ENCODE measurements at places on chromosomes 2 and 18.

DNA sequence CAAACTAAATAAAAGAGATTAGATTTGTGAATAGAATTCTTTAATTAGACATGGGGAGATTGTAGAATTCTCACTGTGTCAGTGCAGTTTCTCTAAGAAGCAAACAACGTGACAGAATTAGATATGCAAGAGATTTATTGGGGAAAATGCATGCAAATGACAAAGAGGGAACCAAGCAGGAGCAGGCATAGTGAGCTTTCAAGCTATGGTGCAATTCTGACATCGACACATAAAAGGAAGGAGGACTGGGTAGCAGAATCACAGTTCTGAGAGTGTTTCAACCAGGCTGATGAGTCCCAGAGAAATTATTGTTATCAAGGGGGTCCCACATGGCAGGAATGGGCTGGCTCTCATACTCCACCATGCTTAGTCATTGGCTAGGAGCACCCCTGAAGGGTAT, 338.4 kb downstream of the FIGN start:
- DNase-seq = no peak

GRCh38 chr2:104523921-104524320, 330.0 kb upstream of the POU3F3 start:
- DNase-seq = no peak

GRCh38 chr18:61972389-61973264, 79.8 kb upstream of the RNF152 start:
- DNase-seq = no peak

DNA sequence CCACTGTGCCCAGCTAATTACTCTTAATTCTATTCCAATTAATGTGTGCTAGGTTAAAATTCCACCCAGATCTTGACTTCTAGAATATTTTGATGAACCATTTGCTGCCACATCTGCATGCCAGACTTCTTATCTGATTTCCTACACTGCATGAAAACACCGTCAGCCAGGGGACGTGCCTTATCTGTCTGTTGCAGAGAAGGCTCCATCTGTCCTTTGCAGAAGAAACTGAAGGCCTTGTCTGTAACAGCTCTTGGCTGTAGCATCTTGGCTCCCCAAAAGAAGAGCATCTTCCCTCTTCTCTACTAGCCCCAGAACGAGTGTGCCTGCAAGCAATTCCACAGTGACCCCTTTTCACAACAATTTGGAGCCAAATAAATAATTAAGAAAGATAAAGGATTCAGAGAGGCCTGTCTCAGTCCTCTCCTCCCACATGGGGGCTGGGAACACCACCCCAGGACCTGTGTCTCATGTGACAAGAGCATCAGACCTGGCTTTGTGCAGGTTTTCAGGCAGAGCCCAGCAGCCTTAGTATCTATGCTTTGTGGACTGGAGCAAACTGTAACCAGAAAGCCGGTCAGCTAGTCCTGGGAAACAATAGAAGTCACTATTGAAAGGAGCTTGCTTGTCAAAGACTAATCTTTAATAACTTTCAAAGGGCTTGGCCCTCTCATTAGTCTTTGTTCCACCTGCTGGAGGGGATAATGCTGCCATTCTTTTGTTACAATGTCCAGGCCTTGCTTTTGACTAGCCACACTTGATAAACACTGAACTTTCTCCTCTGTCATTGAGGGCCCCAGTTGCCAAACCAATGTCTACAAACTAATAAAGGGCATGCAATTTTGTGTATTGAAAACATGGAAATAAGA, 84.0 kb upstream of the NEUROD1 start:
- no peak for DNase-seq

DNA sequence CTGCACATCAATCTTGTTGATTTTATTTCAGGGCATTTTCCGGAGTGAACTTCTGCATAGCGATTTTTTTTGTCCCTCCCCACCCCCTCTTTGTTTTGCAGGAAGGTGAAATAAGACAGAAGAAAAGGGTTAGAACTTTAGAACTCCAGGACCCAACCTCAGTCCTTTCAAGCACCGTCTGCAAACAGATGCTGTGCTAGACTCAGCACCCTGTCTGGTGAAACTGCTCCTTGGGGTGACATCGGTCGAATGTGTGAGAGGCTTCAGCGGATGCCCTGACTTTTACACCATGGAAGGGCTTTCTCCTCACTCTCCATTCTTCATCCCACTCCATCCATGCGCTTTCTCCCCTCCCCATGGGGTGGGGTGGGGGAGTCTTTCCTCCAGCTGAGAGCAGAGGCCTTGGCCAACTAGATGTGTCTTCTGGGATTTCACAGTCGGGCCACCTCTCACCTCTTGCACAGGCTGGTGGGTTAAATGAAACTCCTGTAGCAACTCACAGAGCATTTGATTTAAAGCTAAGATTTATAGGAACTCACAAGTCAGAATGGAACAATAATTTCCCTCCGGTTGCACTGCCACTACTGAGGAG, 43.3 kb upstream of the EDAR start:
- no peak for DNase-seq

GRCh38 chr2:74514368-74515270, at the start of gene TLX2:
TSS of gene TLX2 (plus strand) at chr2:74514450. CDS start at chr2:74514807, 357 bp downstream.
- no peak for DNase-seq

- DNase-seq = peak; percentile 43
Measured at GRCh38 chr2:65040400-65041261, 15.6 kb upstream of the CEP68 start.

DNA sequence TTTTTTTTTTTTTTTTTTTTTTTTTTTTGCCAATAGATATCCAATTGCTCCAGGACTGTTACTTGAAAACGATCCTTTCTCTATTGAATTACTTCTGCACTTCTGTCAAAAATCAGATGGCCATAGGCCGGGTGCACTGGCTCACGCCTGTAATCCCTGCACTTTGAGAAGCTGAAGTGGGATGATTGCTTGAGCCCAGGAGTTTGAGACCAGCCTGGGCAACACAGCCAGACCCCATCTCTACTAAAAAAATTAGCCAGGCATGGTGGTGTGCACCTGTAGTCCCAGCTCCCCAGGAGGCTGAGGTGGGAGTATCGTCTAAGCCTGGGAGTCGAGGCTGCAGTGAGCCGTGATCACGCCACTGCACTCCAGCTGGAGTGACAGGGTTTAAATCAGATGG, 4.3 kb upstream of the CHCHD5 start:
- DNase-seq = no peak

DNA sequence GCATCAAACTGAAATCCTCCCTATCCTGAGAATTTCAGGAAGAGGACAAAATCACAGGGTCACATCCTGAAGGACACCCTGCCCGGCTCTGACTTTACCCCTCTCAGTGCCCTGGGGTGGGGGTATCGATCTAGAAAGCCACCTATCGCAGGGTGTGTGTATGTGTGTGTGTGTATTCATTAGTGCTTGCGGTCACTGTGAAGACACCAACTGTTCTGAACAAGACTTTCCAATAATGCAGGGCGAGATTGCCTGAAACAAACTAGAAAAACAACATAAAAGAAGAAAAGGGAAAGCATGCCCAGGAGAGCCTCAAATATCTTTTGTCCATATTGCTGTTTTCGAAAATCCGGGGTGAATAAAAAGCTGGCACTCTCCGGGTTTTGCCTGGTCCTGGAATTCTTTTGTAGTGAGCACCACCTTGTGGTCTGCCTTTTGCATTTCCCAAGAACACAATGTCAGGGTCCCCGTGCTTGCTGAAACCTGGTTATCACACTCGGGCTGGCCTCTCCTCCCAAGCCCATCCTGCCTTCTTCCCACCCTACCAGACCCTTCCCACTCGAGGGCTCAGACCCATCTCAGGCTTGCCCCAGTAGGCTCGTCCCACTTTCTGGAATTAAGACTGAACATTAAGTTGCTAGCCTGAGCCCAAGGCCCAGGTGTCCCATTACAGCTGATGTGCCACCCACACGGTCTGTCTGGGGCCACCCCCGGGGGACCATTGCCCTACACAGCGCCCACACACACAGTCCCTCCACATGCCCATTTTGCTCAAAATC, 25.0 kb upstream of the COPS8 start:
- DNase-seq = no peak

- no peak for DNase-seq
Measured at GRCh38 chr2:168118733-168119514, 128.5 kb downstream of the STK39 start.

DNA sequence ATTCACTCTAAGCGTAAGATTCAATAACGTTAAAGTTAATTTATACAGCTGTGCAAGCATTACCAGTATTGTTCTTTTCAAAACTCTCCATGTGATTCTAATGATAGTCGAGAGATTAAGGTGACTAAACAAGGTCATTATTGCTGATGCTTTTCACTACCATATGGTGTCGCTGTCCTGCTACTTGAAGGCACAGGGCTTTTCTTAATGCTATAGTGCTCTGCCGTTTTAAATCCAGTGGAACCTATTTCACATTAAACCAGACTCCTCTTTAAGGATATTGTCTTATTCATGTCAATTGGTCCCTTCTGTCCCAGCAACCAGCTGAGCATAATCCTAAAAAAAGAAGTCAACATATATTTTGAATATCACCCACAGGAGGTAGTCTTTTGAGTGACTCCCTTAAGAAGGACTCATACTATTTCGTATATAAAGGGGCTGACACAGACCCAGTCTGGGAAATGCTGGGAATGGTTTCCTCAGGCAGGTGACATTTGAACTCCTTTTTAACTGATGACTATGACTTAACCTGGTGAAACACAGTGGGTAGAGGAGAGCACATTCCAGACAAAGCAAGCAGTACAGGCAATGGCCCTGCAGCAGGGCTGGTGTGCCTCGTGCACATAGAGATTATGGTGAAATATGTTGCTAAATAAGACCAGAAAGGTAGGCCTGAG, 53.9 kb upstream of the CYTIP start:
- no peak for DNase-seq

DNA sequence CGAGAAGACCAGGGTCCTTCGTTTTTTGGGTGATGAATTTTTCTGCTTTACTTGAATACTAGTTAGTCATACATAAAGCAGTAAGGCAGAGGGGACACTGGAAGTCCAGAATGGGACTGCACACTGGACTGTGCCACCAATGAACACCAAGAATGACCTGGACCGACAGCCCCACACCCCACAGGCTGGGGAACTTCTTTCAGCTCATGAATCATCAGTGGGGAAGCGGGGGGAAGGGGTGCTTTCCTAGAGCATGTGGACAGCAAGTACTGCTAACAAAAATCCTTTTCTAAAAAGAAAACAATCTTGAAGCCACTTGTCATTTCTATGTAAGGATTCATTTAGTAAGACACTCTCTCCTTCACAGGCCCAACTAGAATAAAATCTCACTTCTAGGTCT, 86.0 kb downstream of the DTNB start:
- DNase-seq = no peak

DNA sequence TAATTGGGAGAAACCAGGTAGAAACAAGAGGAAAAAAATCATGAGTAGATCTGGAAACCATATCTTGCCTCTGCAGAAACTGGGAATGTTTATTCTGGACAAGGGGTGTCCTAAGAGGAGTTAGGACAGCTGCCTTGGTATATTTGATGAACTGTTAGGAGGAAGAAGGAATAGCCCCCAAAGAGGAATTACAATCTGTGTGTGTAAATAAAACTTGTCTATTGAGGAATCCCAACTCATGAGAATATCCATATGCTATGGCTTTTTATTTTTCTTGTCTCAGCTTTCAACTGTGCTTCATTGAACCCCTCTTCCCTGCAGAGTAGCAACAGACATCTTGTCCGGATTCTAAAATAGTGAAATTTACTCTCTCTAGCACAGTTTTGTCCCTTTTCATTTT, 423.5 kb upstream of the SLC14A2 start:
- no peak for DNase-seq

DNA sequence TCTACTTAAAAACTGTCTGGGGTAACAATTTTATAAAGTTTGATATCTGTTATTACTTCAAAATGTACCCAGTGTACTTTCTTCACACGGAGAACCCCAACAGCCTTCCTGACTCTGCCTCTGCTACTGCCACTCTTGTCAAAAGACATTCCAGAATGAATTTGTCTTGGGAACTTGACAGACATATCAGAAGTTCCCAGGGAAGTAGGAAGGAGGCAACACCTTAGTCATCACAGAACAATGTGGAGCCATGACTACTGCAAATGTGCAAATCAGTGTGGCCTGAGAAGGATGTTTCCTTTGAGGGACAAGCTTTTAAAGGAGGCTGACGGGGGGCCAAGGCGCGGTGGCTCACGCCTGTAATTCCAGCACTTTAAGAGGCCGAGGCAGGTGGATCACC, 133.8 kb upstream of the RNF152 start:
- peak; percentile 24 for DNase-seq
